ENCODE measurements at places on chromosomes 7 and 10.

GRCh38 chr7:31108097-31108657 lies 56.1 kb downstream of the ADCYAP1R1 start:
- DNase-seq: no peak

DNA sequence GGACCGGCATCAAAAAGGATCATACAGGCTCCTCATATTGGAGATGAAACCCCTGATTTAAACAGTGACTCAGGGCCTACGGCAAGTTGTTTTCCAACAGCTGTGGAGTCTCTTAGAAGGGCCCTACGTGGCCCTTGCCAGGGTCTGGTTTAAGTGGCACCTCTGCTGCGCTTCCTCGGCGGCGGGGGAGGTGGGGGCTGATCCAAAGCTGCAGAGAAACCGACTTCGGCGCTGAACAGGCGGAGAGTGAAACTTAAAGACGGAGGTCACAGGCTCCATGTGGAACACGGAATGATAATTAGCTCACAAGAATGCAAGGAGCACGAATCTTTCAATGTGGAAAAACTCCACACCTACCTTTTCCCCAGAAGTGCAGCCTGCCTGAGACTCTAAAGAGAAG lies 477.9 kb downstream of the TCERG1L start:
- DNase-seq: no peak

DNA sequence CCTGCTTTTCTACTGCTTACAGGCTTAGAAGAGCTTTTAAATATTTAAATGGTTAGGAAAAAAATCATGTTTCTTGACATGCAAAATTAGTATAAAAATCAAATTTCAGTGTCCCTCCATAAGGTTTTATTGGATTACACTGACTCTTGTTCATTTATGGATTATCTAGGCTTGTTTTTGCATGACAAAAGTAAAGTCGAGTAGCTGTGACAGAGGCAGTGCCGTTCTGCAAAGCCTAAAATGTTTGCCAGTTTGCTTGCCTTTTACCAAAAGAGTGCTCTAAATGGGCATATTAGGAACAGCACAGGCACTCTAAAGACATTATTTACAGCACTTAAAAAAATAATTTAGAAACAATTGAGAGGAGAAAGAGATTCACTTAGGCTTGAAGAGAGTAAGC lies 139.6 kb downstream of the TSPAN12 start:
- DNase-seq: no peak

- no peak for DNase-seq
Observed at GRCh38 chr10:104043185-104043830, 42.4 kb downstream of the COL17A1 start.

GRCh38 chr7:70143075-70144044 lies 545.1 kb downstream of the AUTS2 start:
- DNase-seq: no peak
